Stomach (tissue), 19 donors: ENCODE measurements at places on chromosomes 6 and 20.

- no peak for DNase-seq
These were observed 256.4 kb downstream of the ARID1B start for GRCh38 chr6:157033428-157034140.

DNA sequence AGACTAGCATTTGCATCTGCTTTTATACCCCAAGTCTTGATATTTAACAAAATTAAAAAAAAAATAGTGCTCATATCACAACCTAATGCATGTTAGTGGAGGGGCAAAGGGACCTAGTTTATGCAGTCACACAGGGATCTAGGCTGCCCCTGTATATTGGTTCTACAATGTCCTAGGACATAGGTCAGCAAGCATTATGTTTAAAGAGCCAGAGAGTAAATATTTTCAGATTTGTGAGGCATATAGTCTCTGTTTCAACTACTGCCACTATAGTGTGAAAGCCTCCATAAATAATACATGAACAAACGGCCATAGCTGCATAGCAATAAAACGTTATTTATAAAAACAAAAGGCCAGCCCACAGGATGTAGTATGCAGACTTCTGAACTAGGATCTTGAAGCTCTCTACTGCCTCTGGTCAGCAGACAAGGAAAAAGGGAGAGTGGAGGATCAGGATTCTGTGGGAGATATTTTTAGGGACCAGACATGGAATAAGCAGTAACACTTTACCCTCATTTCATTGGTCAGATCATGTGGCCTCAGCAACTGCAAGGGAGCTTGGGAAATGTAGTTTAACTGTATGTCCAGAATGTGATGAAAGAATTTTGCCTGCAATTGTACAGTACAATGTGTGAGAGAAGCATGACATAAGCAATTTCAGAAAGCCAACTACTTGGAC is 414.2 kb upstream of the SPTLC3 start:
- DNase-seq, result no peak

DNA sequence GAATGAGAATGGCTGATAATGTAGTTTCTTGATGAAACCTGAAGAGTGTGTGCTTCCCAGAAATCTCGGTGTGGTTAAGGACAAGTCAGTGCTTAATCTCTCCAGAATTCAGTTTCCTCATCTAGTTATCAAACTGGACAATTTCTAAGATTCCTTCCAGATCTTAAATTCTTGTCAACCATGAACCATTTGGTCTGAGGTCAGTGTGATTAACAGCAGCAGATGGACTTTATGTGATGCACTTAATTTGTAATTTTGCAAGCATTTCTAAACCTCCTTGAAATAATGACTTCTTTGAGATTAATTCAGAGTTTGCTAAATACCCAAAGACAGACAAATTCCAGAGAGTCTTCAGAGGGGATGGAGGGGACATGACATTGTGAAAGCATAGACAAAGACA is 160.3 kb downstream of the KIF16B start:
- DNase-seq, result no peak

- no peak for DNase-seq
These were observed 59.2 kb upstream of the CD93 start for GRCh38 chr20:23145281-23145700.

GRCh38 chr6:89734526-89734925 is 85.1 kb downstream of the MDN1 start:
- no peak for DNase-seq
